ENCODE measurements at places on chromosomes 16 and 17.

DNA sequence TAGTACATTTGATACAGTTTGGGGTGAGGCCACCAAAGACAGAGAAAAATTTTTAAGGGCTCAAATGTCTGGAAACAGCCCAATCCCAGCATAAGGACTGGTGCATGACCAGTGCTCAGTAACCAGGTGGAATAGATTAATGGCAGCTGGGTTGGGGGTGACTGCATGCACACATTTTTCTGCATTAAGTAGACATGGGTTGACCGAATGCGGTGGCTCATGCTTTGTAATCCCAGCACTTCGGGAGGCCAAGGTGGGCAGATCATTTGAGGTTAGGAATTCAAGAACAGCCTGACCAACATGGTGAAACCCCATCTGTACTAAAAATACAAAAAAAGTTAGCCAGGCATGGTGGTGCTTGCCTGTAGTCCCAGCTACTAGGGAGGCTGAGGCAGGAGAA is 121.1 kb upstream of the HSBP1 start:
- no peak for DNase-seq

GRCh38 chr17:48194097-48194550 is 86.6 kb downstream of the SNX11 start:
- DNase-seq = peak; percentile 96

DNA sequence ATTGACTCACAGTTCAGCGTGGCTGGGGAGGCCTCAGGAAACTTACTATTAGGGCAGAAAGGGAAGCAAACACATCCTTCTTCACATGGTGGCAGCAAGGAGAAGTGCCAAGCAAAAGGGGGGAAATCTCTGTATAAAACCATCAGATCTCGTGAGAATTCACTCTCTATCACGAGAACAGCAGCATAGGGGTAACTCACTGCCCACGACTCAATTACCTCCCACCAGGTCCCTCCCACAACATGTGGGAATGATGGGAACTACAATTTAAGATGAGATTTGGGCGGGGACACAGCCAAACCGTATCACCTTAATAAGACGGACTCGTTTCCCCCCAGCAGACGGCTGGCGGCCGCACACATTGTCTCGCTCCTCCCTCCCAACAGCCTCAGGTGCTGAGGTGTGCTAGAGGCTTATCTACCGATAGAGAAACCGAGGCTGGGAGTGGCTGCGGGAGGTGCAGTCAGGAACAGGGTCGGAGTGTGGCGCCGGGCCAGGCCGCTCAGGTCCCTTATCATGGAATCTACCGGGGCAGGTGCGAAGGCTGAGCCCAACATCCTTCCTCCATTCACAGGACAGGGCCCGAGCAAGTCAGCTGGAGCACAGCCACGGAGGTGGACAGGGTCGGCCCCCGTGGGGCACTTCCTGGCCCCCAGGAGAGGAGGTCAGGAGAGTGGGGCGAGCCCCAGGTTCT is 4.9 kb upstream of the ZG16B start:
- no peak for DNase-seq

GRCh38 chr16:495127-495748 is 32.3 kb upstream of the CAPN15 start:
- DNase-seq = peak; percentile 41

DNA sequence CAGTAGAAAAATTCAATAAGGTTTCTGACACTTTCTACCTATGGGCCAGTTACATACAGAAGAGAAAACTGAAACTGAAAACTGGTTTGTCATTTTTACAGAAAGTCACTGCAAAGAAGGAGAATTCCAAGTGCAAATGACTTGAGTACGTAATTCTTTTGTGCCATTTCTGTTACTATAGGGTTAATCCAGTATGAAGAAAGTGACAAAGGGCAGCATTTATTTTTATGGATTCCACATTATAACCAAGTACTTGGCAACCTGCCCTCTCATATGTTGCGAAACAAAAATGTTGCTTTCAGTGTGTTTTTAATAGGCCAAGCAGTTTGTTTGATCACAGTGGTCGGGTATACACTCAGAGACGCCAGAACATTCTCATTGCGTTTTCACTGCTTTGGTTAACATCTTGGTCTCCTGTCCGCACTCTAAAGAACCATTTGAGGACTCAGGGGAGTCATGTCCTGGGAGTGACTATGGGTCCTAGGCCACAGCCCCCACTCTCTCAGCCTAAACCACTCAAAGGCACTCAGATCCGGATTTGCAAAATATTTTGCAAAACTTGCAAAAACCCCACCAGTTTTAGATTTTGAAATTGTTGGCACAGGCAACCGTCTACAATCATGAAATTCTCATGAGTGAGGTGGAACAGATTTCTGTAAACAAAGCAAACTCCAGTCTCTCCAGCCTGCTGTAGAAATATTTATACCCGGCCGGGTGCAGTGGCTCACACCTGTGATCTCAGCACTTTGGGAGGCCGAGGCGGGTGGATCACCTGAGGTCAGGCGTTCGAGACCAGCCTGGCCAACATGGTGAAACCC is 15.4 kb upstream of the HELZ start:
- peak; percentile 61 for DNase-seq

DNA sequence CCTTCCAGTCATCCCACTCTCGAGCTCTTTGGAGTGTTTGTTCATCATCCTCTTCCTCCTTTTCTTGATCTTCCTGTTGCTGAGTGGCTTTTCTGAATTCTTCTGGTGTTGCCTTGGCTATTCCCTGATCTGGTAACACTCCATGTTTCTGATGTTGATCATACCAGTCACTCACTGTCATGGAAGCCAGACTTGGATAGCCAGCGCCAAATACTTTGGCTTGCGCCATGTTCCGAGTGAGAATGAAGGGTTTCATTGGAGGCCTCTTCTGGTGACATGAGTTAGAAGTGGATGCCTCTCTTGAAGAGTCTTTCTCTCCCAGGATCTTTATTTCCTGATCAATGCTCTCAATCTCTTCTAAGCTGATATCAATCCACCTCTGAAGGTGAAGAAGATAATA is 31.2 kb downstream of the TEX14 start:
- no peak for DNase-seq

- no peak for DNase-seq
Observed at GRCh38 chr17:42898147-42898811, 2.3 kb upstream of the G6PC1 start.

DNA sequence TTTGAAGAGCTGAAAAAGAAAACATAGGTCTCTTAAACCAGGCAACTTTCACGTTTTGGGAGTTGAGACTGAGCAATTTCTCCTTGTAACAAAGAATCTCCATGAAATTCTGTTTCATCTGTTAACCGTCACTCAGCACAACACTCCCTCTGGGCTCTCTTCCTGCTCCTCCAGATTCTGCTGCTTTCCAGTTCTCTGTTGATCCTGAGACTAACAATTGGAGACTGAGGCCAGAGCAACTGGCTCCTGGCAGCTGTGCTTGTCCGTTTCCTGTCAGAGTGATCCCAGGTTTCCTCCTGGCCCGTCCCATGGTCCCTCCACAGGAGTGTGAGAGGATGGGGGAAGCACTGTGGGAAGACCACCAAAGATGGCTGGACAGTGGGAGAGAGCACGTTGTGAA is 32.5 kb downstream of the IST1 start:
- no peak for DNase-seq

GRCh38 chr16:69039333-69039941 is 66.0 kb upstream of the HAS3 start:
- DNase-seq = peak; percentile 44

DNA sequence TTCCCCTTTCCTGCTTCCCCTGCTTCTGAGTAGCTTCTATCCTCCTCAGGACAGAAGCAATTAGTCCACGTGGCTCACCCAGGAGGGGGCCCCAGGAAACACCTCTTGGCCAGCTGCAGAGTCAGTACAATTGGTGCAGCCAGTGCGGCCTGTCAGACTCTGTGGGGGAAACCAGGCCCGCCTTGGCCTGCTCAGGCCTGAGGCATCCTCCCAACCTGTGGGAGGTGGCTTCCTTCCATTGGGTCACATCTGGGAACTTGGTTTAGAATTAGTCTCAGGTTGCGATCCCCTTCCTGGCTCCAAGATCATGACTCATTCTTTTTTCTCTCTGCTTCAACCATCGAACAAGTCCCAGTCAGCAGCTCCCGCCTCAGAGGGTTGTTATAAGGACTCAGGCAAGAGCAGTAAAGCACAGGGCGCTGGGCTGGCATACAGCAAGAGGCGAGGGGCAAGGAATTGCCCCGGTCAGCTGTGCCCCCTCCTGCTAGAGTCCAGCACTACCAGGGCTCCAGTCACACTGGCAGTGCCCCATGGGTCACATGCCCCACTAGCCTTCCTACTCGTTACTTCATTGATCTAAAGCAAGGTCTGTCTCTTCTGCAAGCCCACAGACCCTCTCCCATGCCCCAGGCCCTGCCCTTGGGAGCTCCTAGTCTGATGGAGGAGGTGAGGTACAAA is 8.1 kb upstream of the EPX start:
- peak; percentile 63 for DNase-seq

DNA sequence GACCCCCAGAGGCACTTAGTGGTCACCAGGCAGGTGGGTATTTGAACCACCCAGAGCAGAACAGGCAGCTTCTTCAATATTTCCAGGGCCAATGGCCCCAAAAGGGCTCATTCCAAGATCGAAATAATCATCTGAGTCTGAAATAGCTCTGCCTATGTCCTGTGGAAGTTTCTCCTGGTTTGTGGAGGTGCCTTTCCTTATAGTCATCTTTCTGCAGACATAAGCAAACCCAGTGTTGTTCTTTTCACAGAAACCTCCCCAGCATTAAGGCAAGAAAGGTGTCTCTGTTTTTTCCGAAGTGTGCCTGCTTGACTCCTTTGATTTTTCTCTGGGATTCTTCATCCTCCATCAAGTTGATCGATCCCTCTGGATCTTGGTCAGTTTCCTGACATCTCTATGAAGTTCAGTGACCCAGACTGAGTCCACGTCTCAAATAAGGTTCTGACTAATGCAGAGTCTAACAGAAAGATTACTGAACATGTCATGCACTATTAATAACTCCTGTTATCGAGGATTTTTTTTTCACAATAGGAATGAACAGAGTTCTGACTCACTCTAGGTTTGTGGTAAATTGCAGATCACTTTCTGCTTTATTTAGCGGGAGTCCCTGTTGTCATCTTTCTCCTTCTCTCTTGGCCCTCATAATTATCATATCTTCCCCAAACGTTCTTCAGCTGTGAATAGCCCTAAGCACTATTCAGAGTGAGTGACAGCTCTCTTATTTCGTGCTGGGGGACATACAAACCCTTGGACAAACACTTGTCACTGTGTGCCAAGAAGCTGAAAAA is 1.5 kb downstream of the LRRC3C start:
- peak; percentile 94 for DNase-seq

GRCh38 chr17:75778861-75779249 is 5.8 kb upstream of the UNK start:
- peak; percentile 43 for DNase-seq

GRCh38 chr16:75837681-75838080 is 111.4 kb upstream of the CPHXL start:
- DNase-seq = no peak

DNA sequence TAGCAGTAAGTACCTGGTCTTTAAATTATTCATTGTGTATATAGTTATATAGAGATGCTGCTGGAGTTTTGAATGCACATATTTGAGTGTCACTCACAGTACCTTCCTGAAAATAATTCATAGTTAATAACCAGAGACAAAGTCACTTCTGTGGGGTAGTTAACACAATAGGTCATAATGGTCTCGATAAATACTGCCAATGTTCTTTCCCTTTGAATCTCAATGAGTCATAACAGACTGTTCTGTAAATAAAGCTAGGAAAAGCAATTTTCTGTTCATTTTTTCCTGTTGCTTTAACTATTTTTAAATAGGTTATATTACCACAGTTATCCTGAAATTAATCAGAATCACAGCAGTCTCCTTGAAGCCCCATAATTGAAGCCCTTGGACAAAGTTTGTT is 87.2 kb downstream of the MAP2K4 start:
- peak; percentile 5 for DNase-seq

DNA sequence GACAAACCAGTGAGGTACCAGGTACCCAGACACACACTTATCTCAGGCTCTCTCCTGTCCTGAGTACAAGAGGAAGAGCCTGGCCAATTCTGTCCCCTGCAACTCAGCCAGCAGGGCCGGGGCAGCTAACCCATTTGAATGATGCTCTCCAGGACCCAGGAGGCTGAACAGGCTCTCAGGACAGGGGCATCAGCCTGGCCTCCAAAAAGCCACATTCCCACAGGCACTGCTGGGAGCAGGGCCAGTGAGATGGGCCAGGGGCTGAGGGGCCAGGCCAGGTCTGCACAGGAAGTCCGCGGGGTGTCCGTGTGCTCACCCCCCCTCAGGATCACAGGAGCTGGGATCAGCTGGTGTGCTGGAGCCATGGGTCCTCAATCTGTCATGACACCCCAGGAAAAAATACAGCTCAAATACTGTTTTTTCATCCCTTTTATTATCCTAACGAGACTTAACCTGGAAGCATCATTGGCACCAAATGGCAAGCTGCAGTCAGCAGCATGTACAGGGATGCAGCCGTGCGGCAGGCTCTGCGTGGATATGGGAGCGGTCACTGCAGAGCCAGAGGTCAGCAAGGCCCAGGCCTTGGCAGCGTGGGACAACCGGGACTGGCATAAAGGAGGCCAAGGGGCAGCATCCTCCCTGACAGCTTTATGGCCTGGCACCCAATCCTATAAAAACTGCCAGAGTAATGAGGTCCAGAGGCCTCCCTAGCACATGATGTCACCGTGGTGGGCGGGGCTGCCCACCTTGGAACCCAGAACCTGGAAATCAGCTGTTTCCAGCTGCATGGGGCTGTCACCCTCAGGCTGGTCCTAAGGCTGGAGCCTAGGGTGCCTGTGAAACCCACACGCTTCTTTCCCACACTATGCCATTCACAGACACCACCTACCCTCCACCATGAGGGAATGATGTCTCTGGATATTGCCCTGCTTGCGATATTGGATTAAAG is 276.7 kb downstream of the C16orf95 start:
- DNase-seq = no peak

DNA sequence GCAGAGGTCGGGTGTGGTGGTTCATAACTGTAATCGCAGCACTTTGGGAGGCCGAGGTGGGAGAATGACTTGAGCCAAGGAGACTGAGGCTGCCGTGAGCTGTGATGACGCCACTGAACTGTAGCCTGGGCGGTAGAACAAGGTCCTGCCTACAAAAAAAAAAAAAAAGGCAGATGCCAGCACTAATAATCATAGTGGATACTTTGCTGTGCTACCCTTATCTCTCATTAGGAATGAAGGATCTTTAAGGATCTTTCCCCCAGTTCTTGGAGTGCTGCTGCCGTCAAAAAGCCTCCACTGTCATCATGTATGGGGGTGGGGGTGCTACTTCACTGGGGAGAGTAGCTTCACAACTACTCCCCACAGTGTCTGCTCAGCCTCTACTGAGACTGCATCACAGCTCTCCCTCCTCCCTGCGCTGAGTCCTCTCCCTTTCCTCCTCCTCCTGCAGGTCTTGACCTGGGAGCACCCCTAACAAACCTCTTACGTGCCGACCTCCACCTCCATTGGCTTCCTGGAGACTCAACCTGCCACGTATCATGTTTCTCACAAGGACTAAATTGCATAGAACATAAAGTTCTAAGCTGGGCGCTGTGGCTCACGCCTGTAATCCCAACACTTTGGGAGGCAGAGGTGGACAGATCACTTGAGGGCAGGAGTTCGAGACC is 24.4 kb upstream of the ST6GALNAC1 start:
- DNase-seq = no peak

GRCh38 chr17:80212109-80212508 is 8.0 kb downstream of the SGSH start:
- no peak for DNase-seq

GRCh38 chr16:28096983-28097899 is 33.7 kb upstream of the GSG1L start:
- no peak for DNase-seq
